ENCODE measurements at places on chromosomes 3 and 15.

GRCh38 chr15:93088200-93088980, 621 bp downstream of the RGMA start:
- peak; percentile 50 for DNase-seq

GRCh38 chr15:41606997-41607396, 48.0 kb downstream of the TYRO3 start:
- DNase-seq, result no peak

DNA sequence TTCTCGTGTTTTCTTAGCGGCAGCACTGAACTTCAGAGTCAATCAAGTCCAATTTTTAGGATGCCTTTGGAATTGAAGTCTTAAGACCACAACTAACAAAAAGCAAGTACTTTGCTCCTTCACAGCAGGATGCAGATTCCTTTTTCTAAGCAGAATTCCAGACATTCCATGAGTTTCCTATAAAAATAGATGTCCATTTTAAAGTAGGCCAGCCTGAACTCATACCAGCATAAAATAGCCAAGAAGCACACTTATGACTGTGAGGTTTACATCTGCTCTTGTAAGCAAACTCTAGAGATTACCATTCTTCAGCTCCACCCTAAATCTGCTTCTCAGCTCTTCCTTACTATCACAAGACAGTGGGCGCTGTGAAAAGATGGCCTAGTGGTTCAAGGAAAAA, 85.8 kb downstream of the THBS1 start:
- no peak for DNase-seq

DNA sequence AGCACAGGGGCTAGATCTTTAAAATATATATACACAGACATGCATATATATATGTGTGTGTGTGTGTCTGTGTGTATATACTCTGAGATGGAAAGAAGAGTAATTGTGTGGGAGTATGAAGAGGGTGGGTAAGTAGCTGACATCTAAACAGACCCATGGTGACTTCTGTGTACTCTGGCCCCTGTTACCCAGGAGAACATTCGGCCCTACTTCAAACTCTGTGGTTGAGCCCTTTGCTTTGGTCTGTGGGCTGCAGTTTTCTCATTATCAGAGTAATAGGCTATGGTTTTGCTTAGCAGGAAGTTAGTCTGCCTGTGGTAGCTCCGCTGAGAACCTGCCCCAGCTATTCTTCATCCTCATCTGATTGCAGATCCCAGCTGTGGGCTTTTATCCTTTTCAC, 141.4 kb downstream of the RBPMS2 start:
- DNase-seq, result no peak

- DNase-seq, result no peak
These were observed 104.4 kb downstream of the TMCO5A start for GRCh38 chr15:38038659-38039442.

GRCh38 chr15:37077623-37078351, 22.6 kb downstream of the MEIS2 start:
- DNase-seq, result no peak

DNA sequence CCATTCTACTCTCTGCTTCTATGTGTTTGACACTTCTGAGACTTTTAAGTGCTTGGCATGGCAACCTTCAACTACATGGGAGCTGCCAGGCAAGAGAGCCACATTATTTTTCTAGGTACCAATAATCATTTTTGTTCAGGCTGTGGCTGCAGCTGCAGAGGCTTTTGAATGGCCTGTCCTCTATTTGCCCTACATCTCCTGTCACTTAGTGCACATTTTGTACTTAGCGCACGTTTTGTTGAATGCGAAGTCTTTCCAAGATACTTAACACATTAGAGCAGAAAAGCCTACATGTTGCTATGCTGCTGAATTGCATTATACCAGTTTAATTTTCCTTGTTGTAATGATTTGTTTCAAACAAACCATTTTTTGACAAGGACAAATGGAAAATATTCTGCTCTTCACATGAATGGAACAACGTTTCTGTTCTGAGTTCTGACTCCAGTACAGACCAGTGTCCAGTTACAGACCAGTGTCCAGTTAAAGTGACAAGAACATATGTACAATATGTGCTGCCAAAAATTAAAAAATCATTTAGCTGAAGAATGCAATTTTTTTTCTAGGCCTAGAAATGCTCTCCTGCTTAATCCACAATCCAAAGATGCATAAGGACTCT, 113.9 kb downstream of the ABI3BP start:
- no peak for DNase-seq

DNA sequence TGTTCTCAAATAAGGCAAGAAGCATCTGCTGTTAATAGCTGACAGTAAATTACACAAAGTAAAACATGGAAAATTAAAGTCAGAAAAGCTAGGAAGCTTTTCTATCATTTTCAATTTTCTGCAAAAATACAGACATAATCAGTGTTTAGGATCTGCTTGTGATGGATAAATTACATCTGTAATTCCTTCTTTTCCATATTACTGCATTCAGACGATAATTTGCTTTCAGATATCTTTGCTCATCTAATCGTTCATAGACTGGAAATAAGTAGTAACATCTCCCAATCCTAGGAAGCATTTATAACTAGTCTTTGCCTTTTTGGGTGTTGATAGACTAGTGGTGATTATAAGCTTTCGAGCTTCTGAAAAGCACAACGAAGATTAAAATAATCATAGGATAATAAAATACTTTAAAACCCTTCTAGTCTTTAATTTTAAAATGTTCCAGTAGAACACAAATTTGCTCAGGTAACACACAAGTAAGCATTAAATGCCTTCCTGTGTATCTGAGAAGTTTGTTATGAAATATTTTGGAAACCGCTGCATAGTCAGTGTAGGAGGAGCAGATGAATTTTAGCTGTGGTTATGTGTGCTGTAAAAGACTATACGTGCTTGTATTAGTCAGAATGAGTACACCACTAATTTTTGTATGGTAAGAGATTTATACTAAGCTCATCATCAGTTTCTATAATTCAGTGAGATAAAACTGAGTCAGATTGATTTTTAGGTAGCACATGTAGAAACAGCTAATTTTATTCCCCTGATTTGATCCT, 41.0 kb downstream of the MBNL1 start:
- DNase-seq, result no peak

- DNase-seq, result no peak
These were observed 73.3 kb downstream of the NSMCE3 start for GRCh38 chr15:29196290-29196689.

DNA sequence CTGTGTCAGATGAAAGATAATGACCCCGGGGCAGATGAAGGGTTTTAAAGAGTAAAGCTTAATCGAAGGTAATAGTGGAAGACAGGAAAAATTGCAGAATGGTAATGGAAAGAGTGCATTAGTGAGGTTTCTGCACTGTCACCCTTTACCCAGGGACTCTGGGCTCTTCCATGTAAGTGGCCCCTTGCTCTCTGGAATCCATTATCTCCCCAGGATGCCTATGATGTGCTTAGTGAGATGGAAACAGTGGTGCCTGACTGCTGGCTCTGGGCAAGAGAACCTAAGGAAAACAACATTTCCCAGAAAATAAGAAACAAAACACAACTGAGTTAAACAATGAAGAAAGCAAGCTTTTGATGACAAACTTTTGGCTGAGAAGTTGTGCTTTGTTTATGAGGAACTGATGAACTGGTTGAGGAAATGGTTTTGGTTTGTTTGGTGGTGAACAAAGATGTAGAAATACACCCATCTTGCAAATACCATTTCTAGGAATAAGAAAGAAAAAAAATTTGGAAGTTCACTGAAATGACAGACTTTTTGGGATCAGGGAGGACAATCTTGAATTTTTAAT, 119.9 kb upstream of the RASGRP1 start:
- no peak for DNase-seq

DNA sequence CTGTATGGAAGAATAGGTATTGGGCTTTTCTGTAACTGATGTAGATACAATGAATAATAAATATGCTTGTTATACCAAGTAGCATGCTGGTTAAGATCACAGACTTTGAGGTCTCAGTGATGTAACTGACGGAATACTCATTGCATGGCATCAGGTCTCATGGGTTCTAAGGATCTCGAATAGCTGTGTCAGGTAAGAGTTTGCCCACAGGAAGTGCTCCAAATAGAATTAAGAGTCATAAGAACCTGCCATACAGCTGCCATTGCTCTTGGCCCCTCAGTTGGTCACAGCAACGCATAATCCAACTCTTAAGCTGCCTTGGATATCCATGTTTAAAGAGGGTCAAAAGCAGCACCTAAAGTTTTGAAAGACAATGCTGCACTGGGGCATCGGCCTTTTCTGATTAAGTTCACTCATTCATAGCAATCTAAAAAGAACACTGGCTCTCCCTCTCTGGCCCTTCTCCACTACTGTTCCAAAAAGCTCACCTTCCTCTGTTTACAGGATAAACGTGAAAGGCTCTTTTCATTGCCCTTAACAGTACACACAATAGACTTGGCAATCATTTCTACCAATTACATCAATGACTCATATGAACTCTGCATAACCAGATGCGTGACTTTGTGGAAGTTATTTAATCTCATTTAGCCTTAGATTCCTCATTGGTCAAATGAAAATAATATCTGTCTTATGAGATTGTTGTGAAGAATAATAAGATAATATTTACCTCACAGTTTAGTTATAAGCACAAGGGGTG, 74.6 kb downstream of the ZBTB20 start:
- DNase-seq, result no peak

DNA sequence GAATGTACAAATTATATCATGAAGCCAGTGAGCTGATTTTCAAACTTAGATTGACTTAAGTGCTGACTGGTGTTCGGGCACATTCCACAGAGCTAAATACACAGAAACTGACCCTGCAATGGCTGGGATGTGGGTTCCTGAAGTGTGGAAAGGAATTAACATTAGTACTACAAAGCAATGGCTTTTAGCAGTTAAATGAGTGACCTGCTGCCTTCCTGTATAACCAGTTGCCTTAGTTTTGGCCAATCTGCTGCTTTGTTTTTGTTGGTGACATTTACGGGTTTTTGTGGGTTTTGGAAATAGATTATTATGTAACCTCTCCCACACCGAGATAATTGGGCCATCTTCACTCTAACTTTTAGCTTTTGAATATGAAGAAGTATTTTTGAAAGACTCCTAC, 2.4 kb upstream of the SKIC8 start:
- DNase-seq, result peak; percentile 30

- no peak for DNase-seq
These were observed 266.2 kb upstream of the ROPN1 start for GRCh38 chr3:124258057-124258500.

GRCh38 chr3:32181796-32182195, 56.7 kb upstream of the CMTM8 start:
- DNase-seq, result no peak

DNA sequence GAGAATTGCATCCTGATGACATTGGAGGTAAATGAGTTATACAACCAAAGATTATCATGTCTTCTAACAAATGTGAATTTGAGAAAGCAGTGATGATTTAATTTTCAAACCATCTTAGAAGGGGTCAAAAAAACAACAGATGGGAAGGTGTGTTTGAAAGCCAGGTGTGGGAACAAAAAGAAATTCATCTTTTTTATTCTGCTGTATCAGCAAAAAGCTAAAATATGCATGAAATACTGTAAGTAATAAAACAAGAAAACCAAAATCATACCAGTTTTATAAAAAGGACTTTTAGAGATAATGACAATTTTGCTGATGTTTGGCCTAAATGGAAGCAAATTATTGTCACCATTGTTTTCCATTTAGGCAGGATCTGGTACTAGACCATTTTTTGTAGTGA, 145.5 kb downstream of the FBN1 start:
- no peak for DNase-seq

- DNase-seq, result no peak
These were observed 216.1 kb downstream of the SV2B start for GRCh38 chr15:91316126-91316525.

DNA sequence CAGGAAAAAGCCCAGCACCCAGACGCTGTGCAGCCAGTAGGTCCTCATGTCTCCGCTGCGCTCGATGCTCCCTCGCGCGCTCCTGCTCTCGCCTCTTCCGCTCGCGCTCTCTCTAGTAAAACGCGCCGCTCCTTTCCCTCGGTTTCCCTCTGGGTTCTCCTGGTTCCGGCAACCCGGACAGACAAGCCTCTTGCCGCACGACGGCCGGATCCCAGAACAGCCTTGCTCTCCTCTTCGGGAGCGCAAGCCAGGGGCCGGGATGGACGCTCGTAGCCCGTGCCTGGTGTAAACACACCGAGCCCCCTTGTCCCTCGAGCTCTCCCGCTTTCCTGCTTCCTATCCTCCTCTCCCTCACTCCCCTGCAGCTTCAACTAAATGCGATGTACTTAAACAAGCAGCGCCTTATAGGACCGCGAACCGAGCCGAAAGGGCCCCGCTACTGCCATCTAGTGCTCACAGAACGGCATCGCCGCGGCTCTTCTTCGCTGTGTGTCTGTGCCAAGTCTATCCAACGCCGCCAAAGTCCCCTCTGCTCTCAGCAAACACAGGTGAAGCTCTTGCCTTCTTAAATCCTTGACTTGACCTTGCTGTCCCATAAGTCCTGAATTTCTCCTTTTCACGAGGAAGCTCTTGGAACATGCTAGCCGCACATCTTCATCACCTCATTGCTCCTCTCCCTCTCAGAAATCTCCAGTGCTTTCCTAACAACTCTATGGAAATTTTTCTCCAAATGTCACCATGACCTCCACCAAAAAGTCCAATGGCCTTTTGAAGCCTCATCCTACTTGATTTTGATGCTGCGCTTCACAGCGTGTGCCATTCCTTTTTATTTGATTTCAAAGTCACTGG, 1037.2 kb downstream of the IGSF11 start:
- DNase-seq, result peak; percentile 45

DNA sequence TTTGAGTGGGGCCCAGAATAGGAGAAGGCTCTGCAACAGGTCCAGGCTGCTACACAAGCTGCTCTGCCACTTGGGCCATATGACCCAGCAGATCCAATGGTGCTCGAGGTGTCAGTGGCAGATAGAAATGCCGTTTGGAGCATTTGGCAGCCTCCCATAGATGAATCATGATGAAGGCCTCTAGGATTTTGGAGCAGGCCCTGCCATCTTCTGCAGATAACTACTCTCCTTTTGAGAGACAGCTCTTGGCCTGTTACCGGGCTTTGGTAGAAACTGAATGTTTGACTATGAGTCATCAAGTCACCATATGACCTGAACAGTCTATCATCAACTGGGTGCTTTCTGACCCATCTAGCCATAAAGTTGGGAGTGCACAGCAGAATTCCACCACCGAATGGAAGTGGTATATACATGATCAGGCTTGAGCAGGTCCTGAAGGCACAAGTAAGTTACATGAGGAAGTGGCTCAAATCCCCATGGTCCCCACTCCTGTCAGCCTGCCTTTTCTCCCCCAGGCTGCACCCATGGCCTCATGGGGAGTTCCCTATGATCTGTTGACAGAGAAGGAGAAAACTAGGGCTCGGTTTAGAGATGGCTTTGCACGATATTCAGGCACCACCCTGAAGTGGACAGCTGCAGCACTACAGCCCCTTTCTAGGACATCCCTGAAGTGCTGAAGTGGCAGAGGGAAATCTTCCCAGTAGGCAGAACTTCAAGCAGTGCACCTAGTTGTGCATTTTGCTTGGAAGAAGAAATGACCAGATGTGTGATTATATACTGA, 971.4 kb downstream of the MCTP2 start:
- no peak for DNase-seq

DNA sequence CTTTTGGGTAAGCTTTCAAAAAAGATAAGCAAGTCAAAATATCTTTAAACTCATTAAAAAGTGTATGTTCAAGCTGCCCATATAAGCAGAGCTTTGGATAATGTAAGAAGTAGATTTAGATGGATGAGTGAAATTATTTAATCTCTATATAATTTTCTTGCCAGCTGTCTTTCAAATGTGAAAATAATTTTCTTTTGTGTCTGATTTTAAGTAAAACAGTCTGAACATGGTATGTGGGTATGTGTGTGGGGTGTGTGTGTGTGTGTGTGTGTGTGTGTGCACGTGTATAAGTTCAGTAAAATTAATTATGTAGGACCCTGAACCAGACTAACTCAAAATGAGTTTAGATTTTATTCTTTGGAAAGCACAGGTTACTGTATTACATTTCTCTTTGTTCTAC, 155.2 kb upstream of the CGNL1 start:
- DNase-seq, result no peak
